CD4-positive, alpha-beta memory T cell (primary cell): ENCODE measurements at places on chromosomes 12 and 14. TPM values are rescaled to one million over a fixed set of nuclear protein-coding genes. Genes with fewer than 3 reads are reported as not detected.

GRCh38 chr14:54349713-54350112, 47.1 kb upstream of the CDKN3 start:
- no peaks in the 10 kb centered on the region for H3K27me3 ChIP-seq
- H3K36me3 ChIP-seq = no peaks in the 10 kb centered on the region
- H3K4me3 ChIP-seq = no peak overlapping the region

GRCh38 chr14:41636492-41637392, 30.1 kb downstream of the LRFN5 start:
- H3K4me1 ChIP-seq = no peaks in the 10 kb centered on the region
- no peaks in the 10 kb centered on the region for H3K27me3 ChIP-seq
- H3K36me3 ChIP-seq = no peaks in the 10 kb centered on the region
- no peak for DNase-seq
- H3K27ac ChIP-seq = no peak overlapping the region

- DNase-seq = no peak
- H3K27ac ChIP-seq = no peak overlapping the region
- H3K4me3 ChIP-seq = no peak overlapping the region
- no peaks in the 10 kb centered on the region for H3K27me3 ChIP-seq
- peaks cover 5% of the 10 kb centered on the region for H3K4me1 ChIP-seq
- no peaks in the 10 kb centered on the region for H3K36me3 ChIP-seq
These were observed 165.5 kb downstream of the SLC41A2 start for GRCh38 chr12:104792570-104792969.

DNA sequence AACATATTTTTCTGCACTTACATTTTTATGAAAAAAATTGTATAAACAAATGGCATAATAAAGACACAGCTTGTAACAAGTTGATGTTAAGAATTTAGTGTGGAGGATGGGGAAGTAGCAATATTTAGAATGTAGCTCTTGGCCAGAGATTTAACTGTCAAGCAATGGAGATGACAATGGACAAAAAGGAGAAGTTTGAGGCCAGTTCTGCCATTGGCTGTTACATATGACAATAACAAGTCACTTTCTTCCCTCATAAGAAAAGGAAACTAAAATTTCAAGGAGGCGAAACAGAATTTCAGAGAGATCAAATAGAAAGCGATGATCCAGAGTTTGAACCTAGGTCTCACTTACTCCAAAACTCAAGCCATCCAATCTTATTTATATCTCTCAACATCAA, 122.8 kb upstream of the CCDC175 start:
- H3K4me1 ChIP-seq = no peaks in the 10 kb centered on the region
- H3K4me3 ChIP-seq = no peak overlapping the region
- H3K27me3 ChIP-seq = no peaks in the 10 kb centered on the region
- H3K36me3 ChIP-seq = no peaks in the 10 kb centered on the region

The POLR3B gene
- 7.5 TPM for total RNA-seq

- no peak overlapping the region for H3K27ac ChIP-seq
- no peaks in the 10 kb centered on the region for H3K4me1 ChIP-seq
- H3K4me3 ChIP-seq = no peak overlapping the region
- no peaks in the 10 kb centered on the region for H3K27me3 ChIP-seq
These were observed 55.1 kb upstream of the BCL11B start for GRCh38 chr14:99327050-99327449.

- DNase-seq = no peak
- H3K36me3 ChIP-seq = no peaks in the 10 kb centered on the region
- H3K4me3 ChIP-seq = no peak overlapping the region
- no peak overlapping the region for H3K27ac ChIP-seq
- H3K27me3 ChIP-seq = no peaks in the 10 kb centered on the region
These were observed 142.0 kb downstream of the LLPH start for GRCh38 chr12:65988596-65988995.
